SW 1271 (cell line): ENCODE measurements at places on chromosomes 3 and 15.
A peak's percentile ranks its signal among the peaks of the same experiment; 100 is the strongest.

- no peak for DNase-seq
Observed at GRCh38 chr15:63913786-63914315, 80.1 kb upstream of the HERC1 start.

DNA sequence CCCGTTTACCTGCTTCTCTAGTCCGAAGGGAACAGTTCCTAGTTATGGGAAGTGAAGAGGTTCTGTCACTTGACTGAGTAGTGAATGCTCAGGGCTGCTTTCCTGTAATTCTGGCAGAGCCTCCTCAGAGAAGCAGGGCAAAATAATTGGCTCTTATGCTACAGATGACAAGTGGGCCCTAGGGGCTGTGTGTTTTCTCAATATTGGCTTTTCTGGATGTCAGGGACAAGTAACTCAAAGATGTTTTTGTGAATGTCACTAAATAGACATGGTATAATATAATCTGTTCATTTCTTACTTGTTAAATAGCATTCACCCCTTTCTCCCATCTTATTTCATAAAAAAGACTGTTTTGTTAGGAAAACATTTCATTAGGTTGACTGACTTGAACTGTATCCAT, 40.1 kb downstream of the SGO1 start:
- no peak for DNase-seq

- no peak for DNase-seq
Observed at GRCh38 chr3:67700596-67700995, 46.2 kb upstream of the SUCLG2 start.

GRCh38 chr3:195441476-195441991, 1.3 kb downstream of the ACAP2 start:
- DNase-seq = peak; percentile 65

DNA sequence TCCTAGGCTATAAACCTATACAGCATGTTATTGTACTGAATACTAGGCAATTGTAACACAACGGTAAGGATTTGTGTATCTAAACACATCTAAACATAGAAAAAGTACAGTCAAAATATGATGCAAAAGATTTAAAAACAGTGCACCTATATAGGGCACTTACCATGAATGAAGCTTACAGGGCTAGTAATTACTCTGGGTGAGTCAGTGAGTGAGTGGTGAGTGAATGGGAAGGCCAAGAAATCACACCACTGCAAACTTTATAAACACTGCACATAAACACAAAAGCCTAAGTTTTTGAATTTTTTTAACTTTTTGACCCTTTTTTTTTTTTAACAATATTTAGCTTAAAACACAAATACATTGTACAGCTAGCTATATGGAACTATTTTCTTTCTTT, 204.7 kb upstream of the CTNNB1 start:
- DNase-seq = no peak

DNA sequence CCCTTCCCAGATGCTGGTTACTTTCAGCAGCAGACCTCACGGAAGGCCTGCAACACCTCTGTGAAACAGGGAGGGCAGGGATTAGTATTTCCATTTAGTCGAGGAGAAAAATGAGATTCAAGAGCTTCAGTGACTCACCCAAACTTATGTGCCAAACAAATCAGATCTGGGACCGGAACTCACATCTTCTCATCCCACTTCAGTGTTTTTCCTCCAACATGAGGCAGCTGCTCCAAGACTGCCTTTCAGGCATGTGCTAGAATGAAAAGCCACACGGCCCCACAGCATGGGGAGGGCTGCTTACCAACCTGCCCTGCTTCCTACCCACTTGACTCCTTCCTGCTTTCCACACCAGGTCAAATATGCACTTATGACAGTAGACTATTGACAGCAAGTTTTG, 129.4 kb upstream of the SLC24A5 start:
- DNase-seq = no peak
